NCI-H1105 treated with DMSO at 0.1 percent for 48 hours (cell line): ENCODE measurements at places on chromosomes 5 and 9.

- DNase-seq = no peak
Measured at GRCh38 chr5:395156-395920, 47.6 kb upstream of the EXOC3 start.

GRCh38 chr5:7754997-7755596, 95.8 kb downstream of the CFAP90 start:
- DNase-seq = peak; percentile 80

DNA sequence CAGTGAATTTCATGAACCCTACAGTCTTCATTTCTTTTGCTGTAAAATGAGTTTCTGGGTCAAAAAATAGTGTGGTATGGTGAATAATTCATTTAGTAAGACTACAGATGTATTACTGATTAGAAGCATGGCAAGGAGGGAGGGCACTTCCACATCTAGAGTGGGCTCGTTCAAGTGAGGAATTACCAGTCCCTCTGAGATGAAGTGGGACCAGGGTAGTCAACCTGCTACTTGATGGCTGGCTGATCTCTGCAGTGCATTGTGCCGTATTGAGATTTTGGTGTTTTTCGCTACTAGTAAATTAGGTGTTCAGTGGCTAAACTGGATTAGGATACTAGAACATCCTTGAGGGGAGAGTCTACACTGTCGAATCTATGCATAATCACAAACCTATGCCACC, 10.8 kb downstream of the CDC37L1 start:
- no peak for DNase-seq

DNA sequence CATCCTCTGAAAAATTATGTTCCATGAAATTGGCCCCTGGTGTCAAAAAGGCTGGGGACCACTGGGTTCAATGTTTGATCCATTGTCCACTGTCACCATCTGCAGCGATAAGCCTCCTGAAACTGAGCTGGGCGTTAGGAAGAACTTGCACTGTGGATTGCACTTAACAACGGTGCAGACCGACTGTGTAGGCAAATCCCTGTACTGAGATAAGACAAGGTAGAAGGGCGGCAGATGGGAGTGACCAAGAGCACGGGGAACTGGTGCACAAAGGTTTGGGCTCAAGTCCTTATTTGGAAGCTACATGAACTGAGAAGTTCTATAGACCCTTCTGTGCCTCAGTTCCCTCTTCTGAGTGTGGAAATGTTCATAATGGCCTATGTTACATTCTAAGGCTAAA, 41.6 kb upstream of the FLT4 start:
- no peak for DNase-seq

DNA sequence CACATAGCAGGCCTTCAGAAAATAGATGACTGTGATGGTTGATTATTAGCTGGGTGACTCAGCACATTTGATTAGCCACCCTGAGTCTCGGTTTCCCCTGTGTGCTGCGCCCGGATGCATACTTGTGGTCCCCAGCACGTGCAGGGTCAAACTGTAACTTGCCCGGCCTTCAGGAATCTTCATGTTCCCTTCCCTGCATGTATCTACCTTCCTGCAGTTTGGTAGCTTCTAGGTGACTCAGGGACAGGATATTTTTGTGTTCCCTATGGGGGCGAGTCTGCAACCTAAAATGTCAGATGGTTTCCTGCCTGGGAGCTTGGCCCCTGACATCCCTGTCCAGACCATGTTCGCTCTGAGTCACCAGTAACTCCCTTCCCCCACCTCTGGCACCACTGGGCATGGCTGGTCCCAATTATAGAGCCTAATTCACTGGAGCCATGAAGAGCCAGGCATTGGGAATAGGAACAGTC, 13.2 kb downstream of the PTGS1 start:
- DNase-seq = no peak

DNA sequence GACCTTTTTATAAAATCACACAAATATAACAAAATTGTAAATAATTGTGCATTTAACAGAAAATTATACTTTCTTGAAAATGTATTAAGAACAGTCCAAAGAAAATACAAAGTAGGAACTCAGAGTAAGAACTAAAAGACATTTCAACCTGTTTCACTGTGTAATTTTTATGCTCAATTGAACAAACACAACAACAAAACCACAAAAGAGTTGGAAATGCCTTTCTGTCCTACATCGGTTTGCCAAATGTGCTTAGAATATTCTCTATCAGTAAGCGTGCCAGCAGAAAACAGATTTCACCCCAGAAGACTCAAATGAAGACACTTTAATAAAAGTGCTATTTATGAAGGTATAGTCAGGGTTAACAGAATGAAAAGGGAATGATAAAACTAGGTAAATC, 592.1 kb downstream of the PRELID2 start:
- DNase-seq = no peak

GRCh38 chr5:177500685-177501522, 3.5 kb upstream of the PDLIM7 start:
- DNase-seq = peak; percentile 57

DNA sequence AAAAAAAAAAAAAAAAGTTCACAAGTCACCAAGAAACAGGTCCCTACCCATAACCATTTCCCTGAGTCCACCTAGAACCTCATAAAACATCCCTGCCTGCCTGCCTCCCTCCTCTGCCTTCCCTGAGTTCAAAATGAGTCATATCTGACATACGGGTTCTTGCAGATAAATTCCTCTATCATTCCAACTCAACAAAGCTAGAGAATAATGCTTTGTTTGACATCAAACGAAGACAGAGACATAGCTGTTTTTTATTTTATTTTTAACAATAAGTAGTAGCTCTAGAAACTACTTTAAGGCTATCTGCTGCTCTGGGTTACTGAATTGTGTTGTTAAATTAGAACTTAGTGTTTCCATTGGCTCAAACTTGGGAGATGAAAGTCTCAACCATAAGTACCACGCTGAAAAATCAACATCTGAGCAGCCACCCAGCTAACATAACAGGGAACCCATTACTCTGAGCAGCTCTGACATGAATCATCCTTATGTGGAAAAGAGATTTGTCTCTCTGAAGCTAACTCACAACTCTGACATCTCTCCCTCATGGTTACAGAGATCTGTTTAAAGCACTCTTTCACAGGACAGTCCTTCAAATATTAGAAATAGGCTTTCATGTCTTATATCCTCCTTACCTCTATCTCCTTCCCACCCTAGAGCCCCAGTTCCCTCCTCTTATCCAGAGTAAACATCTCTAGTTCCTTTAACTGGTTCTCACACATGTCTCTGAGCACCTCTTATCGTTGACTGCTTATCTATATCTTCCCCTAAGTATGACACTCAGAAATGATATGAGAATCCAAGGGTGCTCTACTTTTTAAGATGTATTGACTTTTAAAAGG, 12.1 kb downstream of the TMEM245 start:
- no peak for DNase-seq

- no peak for DNase-seq
Measured at GRCh38 chr9:93656426-93657239, 80.2 kb downstream of the PHF2 start.

GRCh38 chr5:59088546-59088945, 505.7 kb downstream of the RAB3C start:
- no peak for DNase-seq

GRCh38 chr5:95533106-95533505, 21.7 kb downstream of the SKIC3 start:
- DNase-seq = no peak

- DNase-seq = no peak
Measured at GRCh38 chr5:103454770-103455169, 107.8 kb downstream of the NUDT12 start.

GRCh38 chr5:171920765-171921391, 85.6 kb downstream of the FBXW11 start:
- DNase-seq = no peak

DNA sequence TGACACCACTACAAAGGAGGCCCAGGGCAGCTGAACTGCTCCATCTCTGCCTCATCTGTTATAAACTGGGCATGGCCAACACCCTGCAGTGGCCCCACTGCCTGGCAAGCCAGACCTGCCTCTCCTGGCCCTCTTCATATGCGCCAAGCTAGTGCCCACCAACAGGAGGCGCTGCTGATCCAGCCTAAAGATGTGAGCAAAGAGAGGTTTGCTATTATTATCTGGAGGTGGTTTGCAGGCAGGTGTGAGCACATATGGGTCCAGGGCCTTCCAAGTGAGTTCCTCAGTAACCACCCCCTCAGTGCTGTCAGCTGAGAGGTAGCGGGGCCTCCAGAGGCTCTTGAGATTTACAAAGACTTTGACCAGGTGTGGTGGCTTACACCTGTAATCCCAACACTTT, 232.2 kb downstream of the SYK start:
- no peak for DNase-seq

GRCh38 chr9:91720751-91721705, 229.0 kb downstream of the ROR2 start:
- no peak for DNase-seq

DNA sequence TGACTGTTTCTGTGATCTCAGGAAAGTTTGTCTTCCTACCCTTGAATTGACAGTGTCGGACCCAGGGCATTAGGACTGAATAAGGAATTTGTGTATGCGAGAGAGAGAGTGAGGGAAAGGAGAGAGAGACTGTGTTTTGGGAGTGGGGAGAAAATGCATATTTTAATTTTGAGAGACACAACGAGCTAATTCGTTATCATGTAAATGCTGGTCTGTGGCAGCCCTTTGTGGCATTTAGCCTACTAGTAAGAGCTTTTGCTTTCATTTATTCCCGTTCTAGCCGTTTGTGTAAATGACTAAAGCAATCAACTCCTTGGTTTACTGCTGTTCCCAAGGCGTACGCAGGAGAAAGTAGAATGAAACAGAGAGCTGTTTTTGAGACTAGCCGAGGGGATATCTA, 79.8 kb upstream of the MAMDC2 start:
- no peak for DNase-seq

DNA sequence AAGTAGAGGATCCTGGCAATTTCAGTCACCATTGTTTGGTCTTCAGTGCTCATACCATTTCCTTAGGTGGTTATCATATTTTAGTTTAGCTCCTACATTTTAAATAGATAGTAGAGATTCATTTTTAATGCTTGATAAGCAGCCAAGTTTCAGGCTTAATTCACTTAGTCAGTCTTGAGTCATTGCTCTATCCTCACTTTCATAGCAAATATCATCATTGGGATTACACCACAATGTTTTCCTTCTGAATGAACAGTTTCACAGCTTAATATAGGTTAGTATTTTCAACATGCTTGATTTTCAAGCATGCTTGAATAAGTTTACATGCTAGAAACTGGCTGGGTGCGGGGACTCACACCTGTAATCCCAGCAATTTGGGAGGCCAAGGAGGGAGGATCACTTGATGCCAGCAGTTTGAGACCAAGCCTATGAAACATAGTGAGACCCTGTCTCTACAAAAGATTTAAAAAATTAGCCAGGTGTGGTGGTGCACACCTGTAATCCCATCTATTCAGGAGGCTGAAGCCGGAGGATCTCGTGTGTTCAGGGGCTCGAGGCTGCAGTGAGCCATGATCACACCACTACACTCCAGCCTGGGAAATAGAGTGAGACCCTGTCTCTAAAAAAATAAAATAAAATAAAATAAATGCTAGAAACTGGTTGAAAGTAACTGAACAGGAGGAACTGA, 339.9 kb downstream of the ADGRV1 start:
- DNase-seq = no peak

GRCh38 chr5:140828362-140828737, 590 bp downstream of the PCDHA6 start:
- DNase-seq = no peak

GRCh38 chr5:34618371-34619065, 37.6 kb upstream of the RAI14 start:
- DNase-seq = no peak

- DNase-seq = no peak
Measured at GRCh38 chr9:121886759-121887485, 206.2 kb downstream of the TTLL11 start.

GRCh38 chr5:106814961-106815360, 855.8 kb downstream of the EFNA5 start:
- DNase-seq = no peak

- no peak for DNase-seq
Measured at GRCh38 chr9:21590058-21590996, 108.2 kb upstream of the IFNE start.

DNA sequence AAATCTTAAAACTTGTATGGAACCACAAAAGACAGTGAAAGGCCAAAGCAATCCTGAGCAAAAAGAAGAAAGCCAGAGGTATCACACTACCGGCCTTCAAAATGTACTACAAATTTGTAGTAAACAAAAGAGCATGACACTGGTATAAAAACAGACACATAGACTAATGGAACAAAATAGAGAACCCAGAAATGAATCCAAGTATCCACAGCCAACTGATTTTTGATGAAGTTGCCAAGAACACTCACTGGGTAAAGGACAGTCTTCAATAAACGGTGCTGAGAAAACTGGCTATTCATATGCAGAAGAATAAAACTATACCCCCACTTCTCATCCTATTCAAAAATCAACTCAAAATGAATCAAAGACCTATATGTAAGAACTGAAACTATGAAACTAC, 390.1 kb downstream of the PRELID2 start:
- no peak for DNase-seq

GRCh38 chr5:100799166-100799565, 103.9 kb downstream of the ST8SIA4 start:
- DNase-seq = no peak

- no peak for DNase-seq
Measured at GRCh38 chr9:77839459-77840140, 191.5 kb upstream of the GNA14 start.

- no peak for DNase-seq
Measured at GRCh38 chr9:5652821-5653220, 23.9 kb downstream of the RIC1 start.

- DNase-seq = no peak
Measured at GRCh38 chr5:10977011-10977410, 216.0 kb upstream of the DAP start.

DNA sequence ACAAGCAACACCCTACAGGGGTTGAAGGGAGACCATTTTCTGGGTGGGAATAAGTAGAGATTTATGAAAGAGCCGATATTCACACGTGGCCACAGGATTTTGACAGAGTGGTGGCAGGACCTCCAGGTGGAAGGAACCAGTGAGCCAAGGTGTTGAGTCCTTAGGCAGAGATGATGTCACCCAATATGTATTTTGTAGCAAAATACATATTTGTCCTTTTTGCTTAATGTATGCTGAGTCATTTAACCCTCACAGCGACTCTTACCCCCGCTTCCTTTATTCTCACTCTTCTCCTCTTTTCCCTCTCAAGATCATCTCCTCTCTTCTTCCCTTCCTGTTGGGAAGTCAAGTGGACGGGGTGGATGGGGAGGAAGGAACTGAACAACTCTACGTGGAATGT, 215.7 kb upstream of the S1PR3 start:
- no peak for DNase-seq
